NCI-H187 treated with DMSO at 0.1 percent for 48 hours (cell line): ENCODE measurements at places on chromosomes 11 and 22.

GRCh38 chr11:46903846-46904245, 14.5 kb downstream of the LRP4 start:
- no peak for DNase-seq

DNA sequence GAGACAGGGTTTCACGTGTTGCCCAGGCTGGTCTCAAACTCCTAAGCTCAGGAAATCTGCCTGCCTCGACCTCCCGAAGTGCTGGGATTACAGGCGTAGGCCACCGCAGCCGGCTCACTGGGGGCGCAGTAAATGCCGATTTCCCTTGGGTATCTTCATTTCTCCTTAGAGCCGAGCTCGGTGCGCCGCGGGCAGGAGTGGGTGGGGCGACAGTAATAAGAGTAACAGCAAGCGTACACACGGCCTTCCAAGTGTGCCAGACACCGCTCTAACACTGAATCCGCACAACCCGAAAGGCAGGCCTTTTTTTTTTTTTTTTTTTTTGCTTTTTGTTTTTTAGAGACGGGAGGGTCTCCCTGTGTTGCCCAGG, 500 bp upstream of the ADSL start:
- DNase-seq: no peak

- DNase-seq: no peak
Observed at GRCh38 chr11:64765851-64766665, 6.3 kb upstream of the PYGM start.

- no peak for DNase-seq
Observed at GRCh38 chr11:75802913-75803820, 11.8 kb upstream of the UVRAG start.

DNA sequence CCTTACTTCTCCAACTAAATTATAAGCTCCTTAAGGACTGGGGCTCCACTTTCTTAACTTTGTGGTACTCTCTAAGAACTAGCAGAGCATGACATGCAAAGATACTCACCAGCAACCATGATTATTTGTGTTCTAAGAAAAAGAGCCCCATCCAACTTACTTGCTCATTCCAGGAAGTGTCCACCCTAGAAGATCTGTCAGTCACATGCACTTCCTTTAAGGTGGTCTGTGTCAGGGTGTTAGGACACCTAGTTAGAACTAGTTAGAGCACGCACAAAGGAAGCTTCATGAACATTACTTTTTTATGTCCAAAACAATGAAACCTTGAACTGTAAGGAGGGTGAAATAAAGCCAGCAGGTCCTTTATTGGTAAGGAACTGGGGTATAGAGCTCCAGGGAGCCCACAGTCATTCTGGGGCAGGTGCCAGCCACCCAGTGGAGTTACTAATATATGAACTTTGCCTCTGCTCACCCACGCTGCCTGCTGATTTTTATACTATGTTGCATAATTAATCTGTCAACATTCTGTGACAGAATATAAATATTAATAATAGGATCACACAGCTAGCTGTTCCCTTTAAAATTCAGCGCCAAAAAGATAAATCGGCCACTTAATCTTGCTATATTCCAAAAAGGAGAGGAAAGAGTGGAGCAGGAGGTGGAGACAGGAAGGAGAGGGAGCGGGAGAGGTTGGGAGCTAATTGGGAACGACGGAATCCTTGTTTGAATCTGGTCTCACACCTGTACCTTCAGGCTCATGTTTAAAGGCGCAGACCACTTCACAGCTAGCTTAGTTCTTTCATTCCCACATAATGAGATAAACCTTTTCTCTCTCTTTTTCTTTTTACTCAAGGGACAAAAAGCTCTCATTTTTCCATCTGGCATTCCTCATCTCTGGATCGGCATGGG, 755.0 kb downstream of the OPCML start:
- no peak for DNase-seq

GRCh38 chr11:116179401-116179800, 593.4 kb downstream of the BUD13 start:
- DNase-seq: no peak

- DNase-seq: no peak
Observed at GRCh38 chr11:47288066-47288465, 18.1 kb downstream of the MADD start.

DNA sequence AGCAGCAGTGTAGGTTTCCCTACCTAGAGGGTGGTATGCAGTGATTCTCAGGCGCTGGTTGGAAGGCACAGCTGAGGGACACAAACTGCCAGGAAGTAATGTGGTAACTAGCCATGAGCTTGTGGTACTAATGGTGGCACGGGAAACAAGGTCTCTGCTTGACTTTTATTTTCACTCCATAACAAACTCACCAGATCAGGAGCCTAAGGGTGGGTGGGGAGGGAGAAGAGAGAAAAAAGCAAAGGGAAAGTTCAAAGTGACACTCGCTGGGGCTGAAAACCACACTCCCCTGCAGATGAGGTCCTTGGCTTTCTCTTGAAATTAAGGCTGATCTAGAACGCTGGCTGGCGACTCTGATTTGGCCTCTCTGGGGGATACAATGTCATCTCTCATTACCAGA, 22.0 kb downstream of the TRAF6 start:
- DNase-seq: no peak

GRCh38 chr22:39994566-39995392, at the start of gene FAM83F:
TSS of gene FAM83F (plus strand) at chr22:39994954. CDS start at chr22:39995043, 89 bp downstream.
- no peak for DNase-seq

DNA sequence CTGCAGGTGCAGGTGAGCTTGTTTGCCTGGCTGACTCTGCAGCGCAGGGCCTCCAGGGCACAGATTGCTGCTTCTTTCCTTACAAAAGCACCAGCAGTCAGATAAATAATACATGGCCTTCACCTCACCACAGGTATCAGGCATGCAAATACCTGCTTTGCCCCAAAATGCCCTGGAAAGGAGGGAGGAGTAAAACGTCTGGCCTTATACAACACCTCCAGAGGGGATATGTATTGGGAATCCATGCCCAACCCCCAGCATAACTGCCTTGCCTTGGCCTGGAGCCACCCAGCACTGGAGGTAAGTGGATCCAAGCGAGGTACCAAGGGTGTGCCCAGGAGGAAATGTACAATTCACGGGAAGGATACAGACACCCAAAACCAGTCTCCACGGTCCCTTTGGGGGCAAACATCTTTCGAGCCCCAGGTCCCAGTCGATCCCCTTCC, 860 bp downstream of the TMEM184B start:
- DNase-seq: no peak

GRCh38 chr11:126167488-126167887, 44.0 kb downstream of the RPUSD4 start:
- DNase-seq: no peak

DNA sequence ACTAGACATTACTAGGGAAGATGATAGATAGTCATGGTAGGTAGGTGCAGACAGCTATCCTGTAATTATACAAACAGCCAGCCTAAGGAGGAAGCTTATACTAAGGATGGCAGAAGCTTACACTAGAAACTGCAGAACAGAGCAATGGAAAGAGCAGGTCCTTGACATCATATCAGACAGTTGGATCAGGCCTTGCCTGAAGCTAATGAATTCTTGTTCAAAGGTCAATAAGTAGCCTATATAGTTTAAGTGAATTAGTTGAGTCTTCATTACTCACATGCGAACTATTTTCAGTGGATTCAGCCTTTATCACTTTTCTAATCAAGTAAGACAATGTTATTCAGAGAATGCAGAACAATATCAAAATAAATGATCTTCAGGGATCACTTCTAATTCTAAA, 22.3 kb upstream of the GRK3 start:
- DNase-seq: no peak

DNA sequence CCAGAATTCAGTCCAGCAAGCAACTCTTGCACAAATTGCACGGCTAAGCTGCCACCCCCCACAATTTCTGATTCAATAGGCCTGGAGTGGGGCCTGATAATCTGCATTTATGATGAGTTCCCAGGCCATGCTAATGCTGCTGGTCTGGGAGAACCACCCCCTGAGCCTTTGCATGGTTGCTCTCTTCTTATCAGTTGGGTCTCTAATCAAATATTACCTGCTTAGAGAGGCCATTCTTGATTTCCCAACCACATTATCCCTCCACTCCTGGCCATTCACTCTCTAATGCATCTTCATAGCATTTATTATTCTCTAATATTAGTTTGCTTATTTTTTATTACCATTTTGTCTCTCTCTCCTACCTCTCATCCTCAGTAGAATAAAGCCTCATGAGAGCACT, 99.5 kb downstream of the NAV2 start:
- no peak for DNase-seq

GRCh38 chr22:17436382-17436980, 67.2 kb downstream of the CECR2 start:
- no peak for DNase-seq

- no peak for DNase-seq
Observed at GRCh38 chr11:45300715-45301114, 14.6 kb upstream of the SYT13 start.

DNA sequence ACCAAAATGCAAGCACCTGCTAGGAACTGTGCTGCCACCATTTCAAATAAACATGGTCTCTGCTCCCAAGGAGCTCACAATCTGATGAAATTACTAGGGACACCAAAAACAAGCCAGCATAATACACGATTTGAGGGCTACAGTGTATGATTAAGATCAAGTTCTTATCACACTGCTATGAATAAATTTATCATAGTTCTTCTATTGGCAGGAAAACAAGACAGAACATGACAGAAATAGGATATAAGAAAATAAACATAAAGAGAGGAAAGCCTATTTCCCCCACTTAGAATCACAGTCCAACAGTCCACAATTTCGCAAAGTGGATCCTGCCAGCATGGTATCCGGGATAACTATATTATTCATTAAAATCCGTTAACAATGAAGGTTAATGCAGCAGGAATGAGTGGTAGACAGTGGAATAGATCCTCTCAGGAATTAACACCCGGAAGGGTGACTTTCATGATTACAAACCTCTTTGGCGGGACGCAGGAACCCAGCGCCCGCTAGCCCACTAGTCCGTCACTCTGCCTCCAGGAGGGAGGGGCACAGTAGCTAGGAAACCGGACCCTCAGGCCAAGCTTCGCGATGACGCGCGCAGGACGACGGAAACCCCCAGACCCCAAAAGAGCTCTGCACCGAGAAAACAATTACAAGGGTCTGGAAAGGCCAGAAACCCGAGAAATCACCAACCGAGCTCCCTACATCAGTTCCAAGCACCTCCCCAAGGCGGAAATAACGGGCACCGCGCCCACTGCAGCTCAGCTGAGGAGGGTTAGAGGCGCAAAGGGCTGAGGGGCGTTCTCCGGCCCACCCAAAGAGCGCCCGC, 607 bp downstream of the CCDC82 start:
- DNase-seq: no peak

DNA sequence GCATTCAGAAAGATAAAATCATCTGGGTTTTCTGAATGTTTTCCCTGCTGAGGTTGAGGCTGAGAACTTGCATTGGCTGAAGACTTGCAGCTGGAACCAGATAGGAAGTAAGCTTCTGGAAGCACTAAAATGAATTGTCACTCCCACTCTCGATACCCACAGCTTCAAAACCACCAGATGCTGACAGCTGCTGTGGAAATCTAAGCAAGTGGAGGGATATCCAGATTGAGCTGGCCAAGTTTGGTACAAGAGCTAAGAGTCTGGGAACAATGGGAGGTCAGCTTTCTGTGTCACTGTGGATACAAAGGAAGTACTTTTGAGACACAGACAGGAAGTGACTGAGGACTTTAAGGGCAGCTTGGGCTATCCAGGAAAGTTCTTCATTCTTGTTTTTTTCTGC, 51.3 kb upstream of the CD44 start:
- DNase-seq: no peak

GRCh38 chr11:8328848-8329330, 65.2 kb upstream of the LMO1 start:
- no peak for DNase-seq

DNA sequence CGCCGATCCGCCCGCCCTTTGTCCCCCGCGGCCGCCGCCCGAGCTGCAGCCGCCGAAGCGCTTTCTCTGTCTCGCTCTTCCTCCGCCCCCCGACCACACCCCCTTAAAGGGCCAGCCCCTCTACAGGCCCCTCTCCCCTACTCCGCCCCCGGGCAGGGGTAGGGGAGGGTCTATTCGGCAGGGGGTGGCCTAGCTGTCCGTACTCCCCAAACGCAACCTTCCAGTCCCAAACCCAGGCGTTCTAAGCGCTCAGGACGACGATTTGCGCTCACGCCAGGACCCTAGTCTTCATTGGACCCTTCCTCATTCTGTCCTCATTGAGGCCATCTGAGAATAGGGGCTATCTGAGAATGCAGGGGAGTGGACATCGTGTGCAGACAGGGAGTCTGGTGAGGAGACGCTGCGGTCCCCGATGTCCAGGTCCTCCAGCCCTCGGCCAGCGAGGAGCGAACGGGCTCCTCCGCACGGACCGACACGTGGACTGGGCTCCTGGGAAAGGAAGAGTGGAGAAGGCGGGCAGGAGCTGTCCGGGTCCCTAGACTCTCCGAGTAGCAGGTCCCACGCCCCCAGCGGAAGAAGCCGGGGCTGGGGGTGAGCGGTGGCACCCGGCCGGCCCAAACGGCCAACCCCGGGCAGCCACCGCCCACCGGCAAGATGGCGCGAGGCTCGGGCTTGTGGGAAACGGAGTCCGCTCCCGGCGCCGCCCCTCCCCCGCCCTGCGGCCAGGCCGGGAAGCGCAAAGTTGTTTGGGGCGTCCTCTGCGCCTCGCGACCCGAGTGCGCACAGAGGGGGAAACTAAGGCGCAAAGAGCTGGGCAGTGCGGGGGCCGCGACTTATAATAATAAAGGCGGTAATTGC, at the start of gene PPP1R14B:
Gene PPP1R14B, minus strand, starts transcription at position 73 of the 858 bp plus-strand sequence. CDS start 270 bp downstream, outside the sequence.
- peak; percentile 48 for DNase-seq

GRCh38 chr22:19287076-19287707, 4.3 kb downstream of the CLTCL1 start:
- DNase-seq: peak; percentile 93

- no peak for DNase-seq
Observed at GRCh38 chr22:46531581-46532175, 5.7 kb downstream of the CELSR1 start.

GRCh38 chr11:105690467-105690866, 80.6 kb downstream of the GRIA4 start:
- DNase-seq: no peak

GRCh38 chr22:46233231-46233630, 16.9 kb downstream of the CDPF1 start:
- DNase-seq: no peak

- DNase-seq: no peak
Observed at GRCh38 chr22:17057959-17058814, 26.6 kb upstream of the IL17RA start.

- DNase-seq: no peak
Observed at GRCh38 chr11:121426476-121427399, 25.4 kb upstream of the SORL1 start.

GRCh38 chr11:10885703-10886363, 28.0 kb upstream of the ZBED5 start:
- DNase-seq: no peak

DNA sequence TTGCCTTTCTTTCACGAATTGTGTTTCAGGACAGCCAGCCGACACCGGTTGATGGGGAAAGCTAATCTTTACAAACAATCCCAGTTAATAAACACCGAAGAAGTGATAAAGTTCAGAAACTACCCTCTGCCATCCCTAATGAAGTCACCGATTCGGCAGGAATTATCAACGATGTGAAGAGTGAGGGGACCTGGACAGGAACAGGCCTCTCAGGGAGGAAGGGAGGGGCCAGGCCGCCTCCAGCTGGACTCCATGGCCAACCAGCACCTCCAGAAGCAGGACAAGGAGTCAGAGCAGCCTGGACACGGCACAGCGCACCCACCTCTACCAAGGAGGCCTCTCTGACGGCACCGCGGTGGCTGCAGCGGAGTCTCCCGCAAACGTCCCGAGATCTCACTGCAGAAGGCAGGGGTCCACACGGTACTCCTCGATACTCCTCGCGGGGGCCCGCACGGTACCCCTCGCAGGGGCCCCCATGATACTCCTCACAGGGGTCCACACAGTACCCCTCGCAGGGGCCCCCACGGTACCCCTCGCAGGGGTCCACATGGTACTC, 3.9 kb downstream of the TOLLIP start:
- DNase-seq: no peak

GRCh38 chr11:57403802-57404147, 13.3 kb upstream of the PRG2 start:
- no peak for DNase-seq
